NCI-H524 (cell line): ENCODE measurements at places on chromosomes 6 and 20.

- no peak for DNase-seq
These were observed 145.1 kb downstream of the CD24 start for GRCh38 chr6:106829451-106829850.

DNA sequence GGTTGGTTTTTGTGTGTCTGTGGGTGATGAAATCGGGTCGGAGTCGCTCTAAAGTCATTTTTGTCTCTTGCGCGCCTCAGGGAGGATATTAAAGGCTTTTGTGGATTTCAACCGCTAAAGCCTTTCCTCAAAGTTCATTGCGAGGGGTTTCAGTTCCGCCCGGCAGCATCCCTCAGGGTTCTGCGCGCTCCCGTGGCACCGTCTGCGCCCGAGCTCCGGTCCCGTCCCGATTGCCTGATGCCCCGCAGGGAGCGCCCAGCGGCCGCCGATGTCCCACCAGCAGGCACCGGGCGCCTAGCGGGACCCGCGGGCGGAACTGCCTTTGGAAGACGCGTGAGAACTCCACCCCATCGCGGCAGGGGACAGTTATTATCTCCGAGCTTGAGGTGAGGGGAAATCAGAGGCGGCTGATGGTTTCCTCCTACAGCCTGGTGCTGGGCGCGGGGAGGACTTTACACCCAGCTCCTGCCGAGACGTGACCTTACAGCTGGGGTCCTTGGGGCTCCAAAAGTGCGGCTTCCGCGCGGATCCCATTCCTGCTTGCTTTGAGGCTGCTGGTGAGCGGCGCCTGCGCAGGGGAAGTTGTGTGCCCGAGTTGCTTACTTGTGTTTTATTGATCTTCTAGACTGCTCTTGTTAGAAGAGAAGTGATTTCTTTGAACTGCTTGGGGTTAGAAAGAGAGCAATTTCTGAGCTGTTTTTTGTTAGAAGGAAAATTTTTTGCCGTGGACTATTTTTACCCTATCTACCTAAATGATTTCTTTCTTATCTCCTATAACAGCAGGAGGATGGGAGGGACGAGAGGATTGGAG is 27.1 kb downstream of the ULBP1 start:
- peak; percentile 46 for DNase-seq

DNA sequence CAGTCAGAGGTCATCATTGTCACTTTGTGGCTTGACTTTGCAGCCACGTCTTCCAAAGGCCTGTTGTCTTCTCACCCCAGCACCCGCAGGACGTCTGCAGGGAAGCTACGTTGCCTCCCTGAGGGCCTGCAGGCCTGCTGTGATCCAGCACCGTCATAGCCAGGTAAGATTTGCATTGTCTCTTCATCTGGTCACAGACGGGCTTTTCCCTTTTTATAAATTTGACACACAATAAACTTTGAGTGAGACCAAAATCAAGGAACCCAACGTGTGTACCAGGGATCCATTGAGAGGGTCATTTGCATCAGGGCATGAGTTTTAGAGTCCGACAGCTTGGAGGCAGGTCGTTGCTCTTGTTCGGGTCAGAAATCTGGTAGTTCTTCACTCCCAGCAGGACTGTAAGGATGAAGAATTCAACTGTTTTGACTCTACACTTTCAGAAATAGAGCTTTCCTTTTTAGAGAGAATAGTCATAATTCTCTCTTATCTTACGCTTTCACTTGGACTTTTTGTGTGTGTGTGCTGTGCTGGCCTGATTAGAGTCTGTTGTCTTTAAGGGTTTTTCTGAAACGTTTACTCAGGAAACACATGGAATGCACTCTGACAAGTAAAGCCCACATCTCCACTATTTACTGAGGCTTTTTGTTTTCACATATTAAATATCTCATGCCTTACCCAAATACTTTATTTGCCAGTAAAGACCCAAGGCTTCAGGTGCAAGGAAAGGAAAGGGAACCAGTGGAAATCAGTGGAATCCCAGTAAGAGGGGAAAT is 177.2 kb upstream of the TAB2 start:
- DNase-seq: no peak

DNA sequence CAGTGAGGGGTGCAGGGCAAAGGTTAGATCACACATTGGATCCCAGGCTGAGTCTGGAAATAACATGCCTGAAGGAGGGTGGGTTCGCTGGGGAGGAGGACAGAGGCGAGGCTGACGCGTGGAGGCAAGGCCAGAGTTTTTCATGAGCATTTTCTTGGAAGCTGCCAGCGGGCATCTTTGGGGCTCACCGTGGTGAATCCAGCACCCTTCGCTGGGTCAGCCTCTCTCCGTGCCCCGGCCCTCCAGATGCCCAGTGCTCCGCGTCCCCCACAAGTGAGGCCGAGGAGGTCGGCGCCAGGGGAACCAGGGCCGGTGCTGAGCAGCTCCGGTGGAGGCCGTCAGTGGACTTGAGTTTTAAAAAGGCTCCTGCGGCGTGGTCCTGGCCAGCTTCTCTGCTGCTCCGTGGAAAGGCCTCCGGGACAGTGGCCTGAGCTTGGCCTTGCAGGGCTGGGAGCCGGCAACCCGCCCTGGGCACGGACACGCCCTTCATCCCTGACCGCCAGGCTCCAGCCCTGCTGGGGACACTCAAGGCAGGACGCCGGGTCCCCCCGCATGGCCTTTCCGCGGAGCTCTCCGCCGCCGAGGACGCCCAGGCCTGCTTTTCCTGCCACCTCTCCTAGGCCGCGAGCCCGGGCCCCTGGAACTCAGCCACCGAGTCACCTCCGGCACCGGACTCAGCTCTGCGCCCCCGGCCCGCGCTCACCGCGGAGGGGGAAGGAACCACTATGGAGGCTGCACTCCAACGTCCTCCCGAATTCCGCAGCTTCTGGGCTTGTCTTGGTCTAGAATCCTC is 114.3 kb downstream of the THBS2 start:
- no peak for DNase-seq

- DNase-seq: peak; percentile 61
These were observed 86.2 kb downstream of the PLEKHG1 start for GRCh38 chr6:150685860-150686259.

DNA sequence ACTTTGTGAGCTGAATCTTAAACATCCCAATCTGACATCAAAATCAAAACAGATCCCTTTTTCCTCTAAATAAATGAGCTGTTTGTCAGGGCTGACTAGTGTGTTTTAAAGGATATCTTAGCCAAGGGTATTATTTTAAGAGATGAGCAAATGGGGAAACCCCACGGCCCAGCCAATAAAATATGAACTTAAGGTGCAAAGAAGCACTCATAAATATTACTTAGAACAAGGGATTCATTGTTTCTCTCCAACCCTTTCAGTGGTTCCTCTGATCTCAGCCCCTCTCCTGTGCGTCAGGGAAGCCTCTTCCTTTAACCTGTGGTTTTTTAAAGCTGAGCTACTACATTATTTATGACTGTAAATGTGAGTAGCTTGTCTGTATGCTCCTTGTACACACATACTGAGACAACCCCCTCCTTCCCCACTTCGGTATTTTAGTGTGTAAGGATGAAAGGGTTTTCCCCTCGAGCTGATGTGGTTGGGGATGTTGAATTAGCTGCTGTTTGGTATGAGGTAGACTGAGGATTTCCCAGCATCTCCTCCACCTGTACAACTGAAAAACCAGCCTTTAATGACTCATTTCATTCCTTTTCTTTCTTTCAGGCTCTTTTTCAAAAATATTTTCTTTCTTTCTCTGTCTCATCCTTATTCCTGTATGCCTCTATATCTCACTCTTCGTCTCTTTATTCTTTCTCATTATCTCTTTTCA is 6.5 kb downstream of the BMP5 start:
- DNase-seq: no peak

DNA sequence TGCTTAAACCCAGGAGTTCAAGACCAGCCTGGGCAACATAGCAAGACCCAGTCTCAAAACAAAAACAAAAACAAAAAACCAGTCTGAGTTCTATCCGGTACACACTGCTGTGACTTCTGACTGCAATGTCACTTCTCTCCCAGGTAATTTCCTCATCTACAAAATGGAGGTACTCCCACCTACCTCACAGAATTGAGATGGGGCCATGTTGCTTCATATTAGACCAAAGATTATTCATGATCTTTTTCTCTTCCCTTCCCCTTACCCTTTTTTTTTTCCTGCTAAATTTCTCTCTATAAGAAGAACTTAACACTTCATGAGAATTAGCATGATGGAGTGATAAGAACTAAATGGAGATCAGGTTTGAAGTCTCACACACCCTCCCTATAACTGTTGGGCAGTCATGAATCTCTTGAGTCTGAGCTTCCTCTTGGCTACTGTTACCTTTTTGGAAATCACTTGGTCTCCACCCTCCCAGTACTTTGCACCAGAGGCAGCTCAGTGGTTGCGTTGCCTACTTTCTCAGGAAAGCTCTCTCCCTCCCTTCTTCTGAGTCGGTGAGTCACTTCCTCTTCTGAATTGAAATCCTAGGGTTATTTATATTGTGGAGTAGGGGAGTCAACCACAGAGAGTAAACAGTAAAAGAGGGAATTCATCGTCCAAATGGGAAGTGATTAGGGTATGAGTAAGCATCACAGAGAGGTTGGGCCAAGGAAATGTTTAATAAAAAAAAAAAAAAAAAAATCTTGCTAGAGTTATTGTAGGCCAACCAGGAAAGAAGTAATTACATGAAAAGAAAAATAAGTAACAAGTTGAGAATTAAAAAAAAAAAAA is 59.9 kb upstream of the MAP7 start:
- DNase-seq: no peak

GRCh38 chr6:87972279-87972678 is 75.4 kb upstream of the SPACA1 start:
- no peak for DNase-seq

- DNase-seq: no peak
These were observed 384.6 kb upstream of the FLRT3 start for GRCh38 chr20:14721926-14722452.

GRCh38 chr6:148037496-148037895 is 305.1 kb upstream of the SASH1 start:
- DNase-seq: no peak

DNA sequence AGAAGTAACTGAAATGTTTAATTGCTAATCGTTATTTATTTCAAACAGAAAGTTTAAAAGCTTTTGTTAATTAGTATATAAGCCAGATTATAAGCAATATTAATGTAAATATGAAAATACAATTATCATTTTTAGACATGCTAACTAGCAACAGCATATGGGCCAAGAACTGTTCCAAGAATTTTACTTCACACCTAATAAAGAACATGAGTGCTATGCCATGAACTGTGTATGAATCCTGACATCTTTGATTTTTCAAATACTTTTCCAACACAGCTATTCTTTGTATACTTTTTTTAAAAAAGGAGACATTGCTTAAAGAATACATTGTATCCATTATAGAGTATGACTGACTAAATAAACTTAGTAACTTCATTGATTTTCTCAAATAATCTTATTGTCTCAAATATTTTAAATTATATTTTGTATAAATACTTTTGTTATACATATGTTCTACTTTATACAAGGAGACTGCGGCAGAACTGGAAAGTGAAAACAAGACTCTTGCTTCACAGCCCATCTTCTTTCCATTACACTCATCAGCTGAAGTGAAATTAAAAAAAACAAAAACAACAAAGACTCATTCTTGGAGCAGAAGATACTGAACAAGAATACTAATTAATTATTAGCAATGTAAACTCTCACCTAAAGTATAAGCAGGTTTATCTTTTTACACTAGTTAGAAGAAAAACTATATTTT is 89.9 kb downstream of the EPHA7 start:
- no peak for DNase-seq

DNA sequence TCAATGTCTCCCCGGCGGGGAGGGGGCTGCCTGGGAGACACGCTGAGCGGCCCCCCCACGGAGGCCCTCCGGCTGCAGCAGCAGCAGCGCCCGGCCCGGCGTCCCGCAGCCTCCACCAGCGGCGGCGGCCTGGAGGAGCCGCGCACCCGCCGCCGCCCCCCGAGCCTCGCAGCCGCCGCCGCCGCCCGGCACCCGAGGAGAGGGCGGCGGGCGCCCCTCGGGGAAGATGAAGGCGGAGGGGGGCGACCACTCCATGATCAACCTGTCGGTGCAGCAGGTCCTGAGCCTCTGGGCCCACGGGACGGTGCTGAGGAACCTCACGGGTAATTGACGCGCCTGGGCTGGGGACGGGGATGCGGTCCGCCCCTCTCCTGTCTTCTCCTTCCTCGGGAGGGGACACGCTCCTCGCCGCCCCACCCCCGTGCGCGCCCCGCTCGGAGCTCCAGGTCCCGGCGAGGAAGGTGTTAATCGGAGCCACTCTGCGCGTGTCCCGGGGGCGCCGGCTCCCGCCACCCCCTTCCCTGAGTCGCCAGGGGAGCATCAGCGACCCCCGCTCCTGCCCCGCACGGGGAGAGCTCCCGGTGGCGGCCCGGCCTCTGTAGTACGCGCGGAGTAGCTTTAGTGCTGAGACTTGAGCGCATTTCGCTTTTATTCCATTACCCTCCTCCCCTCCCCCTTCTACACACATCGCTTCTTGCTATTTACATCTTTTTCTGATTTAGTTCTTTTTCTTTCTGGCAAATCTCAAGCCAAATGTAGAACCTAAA is 686 bp downstream of the TMEM170B start:
- DNase-seq: peak; percentile 57

GRCh38 chr6:131377112-131377705 is 195.8 kb upstream of the ARG1 start:
- peak; percentile 93 for DNase-seq

DNA sequence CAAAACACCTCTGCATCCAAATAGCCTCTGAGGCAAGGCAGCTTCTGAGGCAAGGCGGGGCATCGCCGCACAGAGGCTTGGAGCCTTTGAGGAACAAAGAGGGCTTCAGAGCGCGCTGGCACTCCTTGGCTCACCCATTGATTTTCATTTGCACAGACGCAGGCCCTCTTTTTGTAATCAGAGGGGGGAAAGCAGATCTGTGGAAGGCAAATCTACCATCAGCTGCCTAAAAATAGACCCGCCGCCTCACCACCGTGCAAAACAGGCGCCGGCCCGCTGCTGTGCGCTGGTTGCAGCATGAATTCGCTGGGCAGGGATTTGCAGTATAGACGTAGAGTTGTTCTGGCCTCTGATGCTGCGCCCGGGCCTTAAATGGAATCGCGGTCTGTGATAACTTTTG is 69.9 kb upstream of the STMND1 start:
- no peak for DNase-seq

DNA sequence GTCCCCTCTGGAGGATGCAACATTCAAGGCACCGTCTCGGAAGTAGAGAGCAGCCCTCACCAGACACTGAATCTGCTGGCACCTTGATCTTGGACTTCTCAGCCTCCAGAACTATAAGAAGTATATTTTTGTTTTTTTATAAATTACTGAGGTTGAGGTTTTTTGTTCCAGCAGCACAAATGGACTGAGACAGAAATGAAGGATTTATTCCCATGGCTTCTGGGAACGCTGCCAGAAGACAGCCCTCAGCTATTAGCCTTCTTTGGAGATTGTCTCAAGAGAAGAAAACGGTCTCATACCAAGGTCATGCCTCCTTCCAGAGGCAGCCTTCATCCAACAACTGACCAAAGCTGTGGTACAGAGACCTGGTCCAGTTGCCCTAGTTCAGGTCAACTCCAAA is 85.4 kb downstream of the CHMP4B start:
- no peak for DNase-seq

GRCh38 chr6:51844336-51844735 is 243.1 kb downstream of the PKHD1 start:
- DNase-seq: no peak

DNA sequence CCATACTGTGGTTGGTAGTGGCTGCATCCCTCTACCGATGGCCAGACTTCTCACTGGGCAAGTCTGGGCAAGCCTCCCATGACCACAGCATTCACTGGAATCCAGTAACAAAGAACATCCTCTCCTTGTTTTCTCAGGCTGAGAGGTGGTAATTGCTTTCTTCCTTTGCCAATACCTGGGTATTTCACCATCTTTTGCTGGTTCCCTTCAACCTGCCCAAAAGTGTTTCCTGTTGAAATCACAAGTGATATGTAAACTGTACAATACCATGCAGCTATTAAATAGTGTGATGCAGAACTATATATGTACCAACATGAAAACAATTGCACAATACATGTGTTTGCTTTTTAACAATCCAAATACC is at the start of gene PTCHD4:
Gene PTCHD4 (minus strand): TSS at position 55 of the 364 bp plus-strand sequence. CDS start 42,240 bp downstream, outside the sequence.
- no peak for DNase-seq
